ENCODE measurements at places on chromosomes 13 and 19.

DNA sequence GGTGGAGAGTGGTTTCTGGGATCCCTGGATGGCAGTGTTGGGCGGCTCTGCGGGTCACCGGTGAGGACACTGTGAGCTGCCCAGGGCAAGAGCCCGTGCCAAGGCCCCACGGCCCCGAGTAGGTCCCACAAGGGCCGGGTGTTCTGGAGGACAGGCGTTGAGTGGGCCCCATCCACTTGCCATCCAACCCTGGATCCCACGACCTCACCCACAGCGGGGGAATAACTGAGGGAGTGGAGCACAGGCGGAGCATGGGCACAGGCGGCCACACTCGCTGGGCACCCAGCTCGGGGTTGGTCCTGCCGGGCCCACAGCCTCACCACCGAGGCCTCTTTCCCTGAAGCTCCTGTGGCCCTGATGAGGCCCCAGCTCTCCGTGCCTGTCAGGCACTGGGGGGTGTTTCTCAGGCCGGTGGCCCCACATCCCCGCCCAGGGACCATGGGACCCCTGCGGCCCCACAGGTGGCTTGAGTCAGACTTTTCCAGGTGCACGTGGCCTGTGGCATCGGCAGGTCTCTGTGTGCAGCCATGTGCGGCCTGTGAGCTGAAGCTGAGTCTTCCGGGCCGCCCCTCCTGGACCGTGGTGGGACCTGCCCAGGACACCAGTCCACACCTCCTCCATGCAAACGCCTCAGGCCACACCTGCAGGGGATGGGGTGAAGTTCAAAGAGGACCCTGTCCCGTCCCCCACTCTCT is 16.6 kb downstream of the TMEM255B start:
- no peak for DNase-seq

GRCh38 chr19:7215176-7215575 is 79.0 kb downstream of the INSR start:
- DNase-seq = no peak

DNA sequence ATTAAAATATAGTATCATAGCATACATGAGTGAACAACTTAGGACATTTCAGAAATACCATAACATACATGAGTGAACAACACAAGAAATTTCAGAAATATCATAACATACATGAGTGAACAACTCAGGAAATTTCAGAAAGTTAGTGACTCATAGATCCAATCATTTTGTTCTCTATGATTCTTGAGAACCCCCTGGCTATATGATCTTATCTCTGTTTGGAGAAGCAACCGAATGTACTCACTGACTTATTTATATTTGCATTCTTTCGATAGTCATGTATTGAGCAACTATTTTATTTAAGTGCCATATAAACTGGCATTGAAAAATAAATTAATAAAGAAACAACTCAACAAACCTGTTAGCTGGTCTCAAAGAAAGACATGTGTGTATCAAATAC is 251.1 kb downstream of the EFNB2 start:
- DNase-seq = no peak

- DNase-seq = no peak
These were observed 515.3 kb downstream of the PCDH9 start for GRCh38 chr13:66714795-66715194.

DNA sequence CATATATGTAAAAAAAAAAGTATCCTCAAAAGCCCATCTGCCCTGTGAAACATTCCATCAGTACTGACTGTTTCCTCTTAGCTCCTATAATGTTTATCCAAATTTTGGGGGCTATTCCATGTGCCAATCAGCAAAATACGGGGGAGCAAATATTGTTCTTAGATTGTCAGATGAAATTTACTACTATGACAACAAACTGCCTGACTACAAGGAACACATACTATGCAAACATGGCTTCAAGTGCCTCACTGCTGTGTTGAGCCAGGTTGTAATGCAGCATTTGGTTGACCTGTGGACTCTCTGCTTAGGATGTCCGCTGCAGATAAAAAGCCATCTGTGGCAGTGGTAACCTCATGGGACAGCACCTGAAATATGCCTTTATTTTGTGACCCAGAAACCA is 98.2 kb upstream of the SCEL start:
- no peak for DNase-seq

- no peak for DNase-seq
These were observed 3.6 kb upstream of the FAM124A start for GRCh38 chr13:51218626-51219025.
